Fibroblast of skin of left biceps (primary cell): ENCODE measurements at places on chromosomes 2 and 18.

DNA sequence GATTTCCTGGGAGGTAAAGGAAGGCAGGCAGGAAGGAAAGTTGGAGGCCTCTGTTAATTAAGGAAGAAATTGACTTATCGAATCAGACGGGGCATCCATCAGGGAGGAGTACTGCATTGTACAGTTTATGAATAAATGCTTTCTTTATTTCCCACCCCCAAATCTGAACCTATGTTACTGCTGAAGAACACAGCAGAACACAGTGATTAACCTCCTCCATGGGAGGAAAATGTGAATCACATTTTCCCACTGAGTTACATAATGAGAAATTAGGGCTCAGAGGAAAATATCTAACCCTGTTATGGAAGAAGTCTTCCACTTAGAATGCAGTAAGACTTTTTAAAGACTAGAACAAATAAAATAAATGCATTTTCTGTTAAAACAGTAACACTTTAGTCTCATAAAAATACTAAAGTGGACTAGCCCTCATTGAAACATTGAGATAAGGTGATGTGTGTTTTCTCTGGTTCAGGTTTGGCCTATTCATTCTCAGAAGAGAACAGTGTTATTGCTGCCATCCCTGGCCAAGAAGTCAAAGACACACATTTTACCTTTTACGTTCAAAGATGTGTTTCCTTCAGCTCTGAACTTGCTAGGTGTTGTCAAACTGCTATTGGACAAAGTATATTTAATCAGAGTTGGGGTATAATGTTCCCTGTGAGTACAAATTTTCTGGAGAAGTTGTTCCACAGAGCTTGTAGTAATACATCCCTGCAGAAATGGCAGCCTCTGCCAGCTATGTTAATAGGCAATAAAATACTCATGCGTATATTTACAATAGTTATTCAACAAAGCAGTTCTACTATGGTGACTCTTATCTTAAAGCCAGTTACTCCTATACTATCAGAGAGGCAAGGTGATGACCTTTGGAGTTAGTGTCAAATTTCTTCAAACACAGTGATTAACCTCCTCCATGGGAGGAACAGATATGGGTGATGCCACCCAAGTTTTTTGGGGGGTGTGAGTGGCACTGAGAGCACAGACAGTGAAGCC is 11.1 kb downstream of the DNAH6 start:
- no peak for DNase-seq

- no peak for DNase-seq
These were observed 88.2 kb downstream of the GREB1L start for GRCh38 chr18:21330122-21330701.

DNA sequence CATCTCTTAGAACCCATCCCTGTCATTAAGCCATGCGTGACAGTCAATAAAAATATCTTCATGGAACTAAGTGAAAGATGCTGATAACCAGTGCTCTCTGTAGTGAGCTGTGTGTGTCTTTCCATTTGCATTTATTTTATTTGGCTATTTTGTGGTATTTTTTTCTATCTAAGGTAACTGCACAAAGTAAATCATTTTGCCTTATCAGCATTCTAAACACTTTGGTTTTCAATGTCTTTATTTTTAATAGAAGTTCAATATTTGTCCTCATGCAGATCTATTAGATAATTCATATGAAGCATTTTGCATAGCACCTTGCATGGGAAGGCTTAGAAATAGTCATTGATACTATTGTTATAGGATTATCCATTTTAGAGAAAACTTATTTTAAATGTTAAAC is 163.6 kb upstream of the TANK start:
- no peak for DNase-seq

DNA sequence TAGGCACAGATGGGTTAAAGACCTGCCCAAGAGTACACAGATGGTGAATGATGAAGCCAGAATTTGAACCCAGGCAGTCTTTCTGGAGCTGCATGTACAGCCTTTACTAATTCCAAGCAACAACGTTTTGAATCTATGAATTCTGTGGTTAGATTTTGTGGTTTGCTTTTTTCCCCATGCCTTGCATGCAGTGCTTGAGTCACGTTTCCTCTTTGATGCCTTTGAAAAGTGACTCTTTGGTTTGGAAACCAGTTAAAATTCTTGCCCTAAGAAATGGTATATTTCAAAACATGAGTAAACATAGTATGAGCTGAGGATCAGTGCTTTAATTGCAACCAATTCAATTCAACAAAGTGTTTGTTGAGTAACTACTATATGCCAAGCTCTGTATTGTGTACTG is 48.2 kb upstream of the PPM1B start:
- peak; percentile 70 for DNase-seq
